ENCODE measurements at places on chromosomes 5 and 9. TPM values are rescaled to one million over a fixed set of nuclear protein-coding genes. Genes with fewer than 3 reads are reported as not detected.

GRCh38 chr5:176994460-176995121 is 12.0 kb downstream of the UIMC1 start:
- peak; percentile 85 for DNase-seq

DNA sequence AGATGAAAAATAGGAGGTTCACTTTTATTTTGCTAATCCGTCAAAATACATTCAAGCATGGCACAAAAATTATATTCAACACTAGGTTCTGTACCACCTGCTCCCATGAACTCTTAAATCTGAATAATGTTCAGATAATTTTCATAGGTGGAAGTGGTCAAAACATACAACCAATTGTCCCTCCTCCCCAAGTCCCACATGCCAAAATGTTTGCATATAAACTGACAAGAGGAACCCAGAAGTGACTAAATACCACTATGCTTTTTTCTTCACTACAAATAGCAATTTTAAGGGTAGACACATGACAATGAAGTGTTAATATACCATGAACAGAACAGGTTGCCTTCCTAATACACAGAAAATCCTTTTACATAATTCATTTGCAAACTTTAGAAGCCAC is 3.7 kb downstream of the HNRNPA0 start:
- DNase-seq, result no peak

DNA sequence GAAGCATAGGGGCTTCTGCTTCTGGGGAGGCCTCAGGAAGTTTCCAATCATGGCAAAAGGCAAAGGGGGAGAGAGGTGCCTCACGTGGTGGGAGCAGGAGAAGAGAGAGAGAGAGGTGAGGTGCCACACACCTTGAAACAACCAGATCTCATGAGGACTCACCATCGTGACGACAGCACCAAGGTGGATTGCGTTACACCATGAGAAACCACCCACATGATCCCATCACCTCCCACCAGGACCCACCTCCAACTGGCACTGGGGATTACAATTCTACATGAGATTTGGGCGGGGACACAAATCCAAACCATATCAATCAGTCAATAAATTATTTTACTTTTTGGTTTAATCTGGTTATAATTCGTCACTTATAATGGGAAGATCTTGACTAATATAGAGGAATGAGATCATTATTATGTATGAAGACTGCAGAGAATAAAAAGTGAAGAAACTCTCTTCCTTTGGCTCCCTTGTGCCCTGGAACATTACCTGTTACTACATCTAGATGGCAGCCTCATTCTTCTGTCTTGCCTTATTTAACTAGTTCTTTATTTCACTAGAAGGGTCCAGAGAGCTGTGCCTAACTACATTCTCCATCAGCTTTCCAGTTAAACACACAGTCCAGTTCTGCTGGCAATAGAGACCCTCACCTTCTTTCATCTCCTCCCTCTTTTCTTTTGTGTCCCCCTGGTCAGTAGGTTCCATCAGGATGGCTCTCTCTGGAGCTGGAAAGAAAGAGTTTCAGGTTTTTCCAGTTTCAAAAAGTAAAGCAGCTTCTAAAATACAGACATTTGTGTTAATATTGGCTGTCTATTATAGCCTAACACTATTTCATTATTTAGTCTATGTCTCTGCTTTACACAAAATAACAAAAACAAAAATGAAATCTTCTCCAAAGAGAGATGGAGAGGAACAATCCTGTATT is 21.7 kb upstream of the SPINK7 start:
- peak; percentile 29 for DNase-seq

- DNase-seq, result peak; percentile 96
These were observed 182.4 kb downstream of the CCDC171 start for GRCh38 chr9:15735083-15735857.

GRCh38 chr5:57505272-57506200 is 22.9 kb upstream of the ACTBL2 start:
- DNase-seq, result no peak

DNA sequence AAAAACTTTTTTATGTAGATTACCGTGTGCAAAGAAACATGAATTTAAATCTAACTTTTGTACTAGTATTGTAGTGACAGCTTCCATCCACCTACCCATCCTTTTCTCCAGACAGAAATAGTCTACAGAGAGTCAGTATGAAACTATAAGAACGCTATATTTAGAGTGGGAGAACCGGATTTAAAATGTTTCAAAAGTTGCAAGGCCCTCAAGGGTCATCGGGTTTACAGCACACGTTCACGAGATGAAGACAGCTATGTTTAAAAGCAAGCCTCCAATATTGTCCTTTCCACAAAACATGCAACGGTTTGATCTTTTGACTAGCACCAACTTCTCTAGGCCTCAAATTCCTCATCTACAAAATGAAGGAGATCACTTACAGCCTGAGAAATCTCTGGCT is 139.9 kb downstream of the LPAR1 start:
- peak; percentile 27 for DNase-seq

DNA sequence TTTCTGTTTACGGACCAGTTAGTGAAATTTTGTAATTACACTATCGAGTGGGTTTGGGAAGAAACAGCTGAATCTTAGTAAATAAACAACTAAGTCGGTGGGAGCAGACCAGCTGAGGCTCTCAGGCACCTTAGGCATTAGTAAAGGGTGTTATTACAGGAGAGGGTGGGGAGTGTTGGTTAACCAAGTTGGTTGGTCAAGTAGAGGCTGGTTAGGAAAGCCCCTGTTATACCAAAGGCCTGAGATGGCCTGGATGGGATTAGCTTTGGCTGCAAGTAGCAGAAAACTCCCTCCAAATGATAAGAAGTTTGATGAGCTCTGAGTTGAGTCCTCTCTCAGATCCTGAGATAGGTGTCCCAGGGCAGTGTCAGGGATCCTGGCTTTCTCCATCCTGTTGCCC is 81.3 kb downstream of the PPARGC1B start:
- DNase-seq, result no peak

DNA sequence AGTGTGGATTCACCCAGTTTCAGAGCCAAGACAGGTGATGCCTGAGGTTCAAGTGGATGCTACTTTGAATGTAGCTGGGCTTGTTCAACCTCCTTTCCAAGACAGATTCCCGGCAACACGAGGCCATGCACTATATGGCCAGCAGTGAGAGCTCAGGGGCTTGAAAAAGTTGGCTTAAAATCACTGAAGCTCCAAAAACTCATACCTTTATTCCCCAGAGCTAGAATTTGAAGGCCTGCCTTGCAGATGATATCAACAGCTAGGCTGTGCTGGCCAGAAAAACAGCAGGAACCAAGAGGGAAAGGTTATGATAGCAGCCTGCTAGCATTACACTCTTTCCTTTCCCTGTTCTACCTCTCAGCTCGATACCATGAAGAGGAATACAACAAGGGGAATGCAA is 120.2 kb upstream of the DAB2 start:
- no peak for DNase-seq

Gene FSTL4
- not detected for total RNA-seq

Gene PCDHGA3
- total RNA-seq, result 1.1 TPM

Gene HEMGN
- total RNA-seq, result not detected

Gene PLAC8L1
- not detected for total RNA-seq

Gene MOCS2
- total RNA-seq, result 74.2 TPM

Gene MYMK
- not detected for total RNA-seq

Gene RBM18
- total RNA-seq, result 13.0 TPM

Gene RANBP3L
- total RNA-seq, result not detected

Gene MARCOL
- not detected for total RNA-seq

Gene C9orf152
- not detected for total RNA-seq

Gene DIRAS2
- 1.6 TPM for total RNA-seq

Gene CDHR2
- not detected for total RNA-seq

Gene AFAP1L1
- total RNA-seq, result 10.8 TPM

Gene LCN2
- total RNA-seq, result not detected

Measured in fibroblast of the aortic adventitia (primary cell).